ENCODE measurements at places on chromosomes 2 and 18.

GRCh38 chr2:119289642-119290041 lies 66.0 kb downstream of the STEAP3 start:
- DNase-seq, result no peak

DNA sequence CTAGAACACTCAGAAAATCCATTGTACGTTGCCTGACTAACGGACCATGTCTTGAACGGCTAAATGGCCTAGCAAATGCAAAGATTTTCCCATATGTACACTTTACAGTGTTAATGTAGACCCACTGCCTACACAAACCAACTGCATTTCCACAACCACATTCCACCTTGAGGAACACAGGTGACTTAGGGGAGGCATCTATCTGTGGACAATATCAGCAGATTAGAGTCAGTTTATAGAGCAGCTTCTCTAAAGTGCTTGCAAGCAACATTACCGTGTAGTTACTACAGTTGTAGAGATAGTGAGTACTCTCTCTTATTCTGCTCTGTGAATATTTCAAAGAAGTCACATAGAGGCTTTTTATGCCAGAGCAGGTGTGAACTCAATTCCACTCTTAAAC lies 139.6 kb downstream of the TCF4 start:
- DNase-seq, result no peak

DNA sequence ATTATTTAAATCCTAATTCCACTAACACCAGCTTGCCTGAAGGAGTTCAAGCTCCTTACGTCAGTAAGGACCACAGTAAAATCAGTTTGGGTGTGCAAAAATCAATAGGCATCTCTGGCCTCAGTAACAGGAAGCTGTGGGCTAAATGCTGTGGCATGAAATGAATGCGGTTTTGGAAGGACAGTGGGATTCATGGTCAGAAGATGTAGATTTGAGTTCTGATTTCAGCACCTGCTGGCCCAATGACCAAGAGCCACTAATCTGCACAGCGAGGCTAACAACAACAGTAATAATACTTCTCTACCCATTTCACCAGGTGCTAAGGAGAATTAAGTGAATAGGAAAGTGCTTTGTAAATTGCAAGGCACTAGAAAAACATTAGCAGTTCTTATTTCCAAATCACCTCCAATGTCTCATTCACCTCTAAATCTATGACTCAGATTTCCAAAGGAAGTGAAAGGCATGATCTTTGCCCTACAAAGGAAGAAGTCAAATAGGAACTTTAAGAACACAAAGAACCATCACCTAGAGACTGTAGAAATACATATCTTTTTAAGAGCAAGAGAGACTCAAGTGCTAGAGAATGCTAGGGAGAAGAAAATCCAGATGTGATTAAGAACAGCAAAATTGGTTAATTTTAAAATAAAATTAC lies 172.6 kb downstream of the ANKRD44 start:
- DNase-seq, result no peak

- no peak for DNase-seq
Observed at GRCh38 chr2:99756059-99756458, 266.2 kb upstream of the REV1 start.

DNA sequence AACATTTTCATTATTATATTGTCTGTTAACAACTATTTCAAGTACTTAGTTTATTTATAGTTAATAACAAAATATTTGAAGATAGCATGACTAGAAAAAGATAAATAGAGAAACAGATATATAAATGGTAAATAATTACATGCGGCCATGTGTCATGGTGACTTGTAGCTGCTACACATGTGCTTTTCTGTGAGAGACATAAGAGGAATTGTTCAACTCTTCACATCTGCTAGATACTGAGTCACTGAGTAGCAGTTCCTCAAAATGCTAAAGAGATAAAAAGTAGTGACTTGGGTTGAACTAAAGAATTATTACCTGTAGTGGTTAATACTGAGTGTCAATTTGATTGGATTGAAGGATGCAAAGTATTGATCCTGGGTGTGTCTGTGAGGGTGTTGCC lies 37.5 kb upstream of the SCN9A start:
- DNase-seq, result no peak

GRCh38 chr2:159204381-159205144 lies 81.9 kb downstream of the WDSUB1 start:
- no peak for DNase-seq

GRCh38 chr2:41879235-41879916 lies 168.4 kb upstream of the PKDCC start:
- no peak for DNase-seq

GRCh38 chr2:196987649-196988364 lies 61.3 kb upstream of the PGAP1 start:
- peak; percentile 93 for DNase-seq

GRCh38 chr2:158686210-158686691 lies 108.9 kb upstream of the DAPL1 start:
- no peak for DNase-seq

DNA sequence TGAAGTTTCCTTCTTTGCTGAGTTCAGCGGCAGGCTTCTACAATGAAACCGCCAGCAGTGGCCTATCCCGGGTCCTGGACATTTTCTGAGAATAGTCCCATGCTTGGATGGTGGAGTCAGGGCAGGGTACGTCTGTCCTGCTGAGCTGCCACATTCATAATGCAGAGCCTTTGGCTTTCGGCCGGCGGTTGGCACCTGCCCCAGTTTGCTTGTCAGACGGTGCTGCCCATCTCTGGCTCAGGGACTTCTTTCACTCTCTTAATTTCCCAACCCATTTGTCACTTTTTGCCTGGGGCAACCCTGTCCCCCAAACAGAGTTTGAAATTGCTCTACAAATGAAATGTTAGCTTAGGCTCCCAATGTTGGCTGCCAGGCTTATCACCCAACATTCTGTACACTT lies 57.2 kb downstream of the SOX11 start:
- no peak for DNase-seq

DNA sequence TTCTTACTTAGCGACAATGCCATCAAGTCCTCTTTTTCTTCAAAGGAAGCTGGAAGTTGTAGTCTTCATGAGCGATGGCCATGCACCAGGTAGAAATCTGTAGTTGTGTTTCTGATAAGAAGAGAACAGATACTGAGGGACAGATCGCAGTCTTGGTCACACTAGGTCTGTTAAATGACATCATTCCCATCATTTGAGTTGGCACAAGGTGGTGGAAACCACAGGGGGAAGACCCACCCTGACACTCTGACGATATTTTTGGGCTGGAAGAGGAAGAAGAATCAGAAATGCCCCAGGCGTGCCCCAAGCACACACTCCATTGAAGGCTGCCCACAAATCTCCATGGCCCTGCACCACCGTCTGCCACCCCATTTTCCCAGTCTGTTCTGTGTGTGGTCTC lies 89.0 kb upstream of the BOD1L2 start:
- DNase-seq, result no peak

GRCh38 chr2:213752575-213752974 lies 468.3 kb downstream of the SPAG16 start:
- DNase-seq, result no peak

- no peak for DNase-seq
Observed at GRCh38 chr2:134665727-134666506, 52.9 kb downstream of the TMEM163 start.

DNA sequence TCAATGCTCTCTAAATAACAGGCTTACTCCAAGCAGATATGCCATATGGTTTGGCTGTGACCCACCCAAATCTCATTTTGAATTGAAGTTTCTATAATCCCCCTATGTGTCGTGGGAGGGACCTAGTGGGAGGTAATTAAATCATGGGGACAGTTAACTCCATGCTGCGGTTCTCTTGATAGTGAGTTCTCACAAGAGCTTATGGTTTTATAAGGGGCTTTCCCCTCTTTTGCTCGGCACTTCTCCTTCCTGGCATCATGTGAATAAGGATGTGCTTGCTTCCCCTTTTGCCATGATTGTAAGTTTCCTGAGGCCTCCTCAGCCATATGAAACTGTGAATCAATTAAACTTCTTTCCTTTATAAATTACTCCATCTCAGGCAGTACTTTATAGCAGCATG lies 302.7 kb upstream of the ZC3H15 start:
- DNase-seq, result no peak

- DNase-seq, result no peak
Observed at GRCh38 chr2:6526093-6526824, 339.4 kb downstream of the CMPK2 start.

Data from fibroblast of the conjunctiva (primary cell).